ENCODE measurements at places on chromosomes 4 and X.

DNA sequence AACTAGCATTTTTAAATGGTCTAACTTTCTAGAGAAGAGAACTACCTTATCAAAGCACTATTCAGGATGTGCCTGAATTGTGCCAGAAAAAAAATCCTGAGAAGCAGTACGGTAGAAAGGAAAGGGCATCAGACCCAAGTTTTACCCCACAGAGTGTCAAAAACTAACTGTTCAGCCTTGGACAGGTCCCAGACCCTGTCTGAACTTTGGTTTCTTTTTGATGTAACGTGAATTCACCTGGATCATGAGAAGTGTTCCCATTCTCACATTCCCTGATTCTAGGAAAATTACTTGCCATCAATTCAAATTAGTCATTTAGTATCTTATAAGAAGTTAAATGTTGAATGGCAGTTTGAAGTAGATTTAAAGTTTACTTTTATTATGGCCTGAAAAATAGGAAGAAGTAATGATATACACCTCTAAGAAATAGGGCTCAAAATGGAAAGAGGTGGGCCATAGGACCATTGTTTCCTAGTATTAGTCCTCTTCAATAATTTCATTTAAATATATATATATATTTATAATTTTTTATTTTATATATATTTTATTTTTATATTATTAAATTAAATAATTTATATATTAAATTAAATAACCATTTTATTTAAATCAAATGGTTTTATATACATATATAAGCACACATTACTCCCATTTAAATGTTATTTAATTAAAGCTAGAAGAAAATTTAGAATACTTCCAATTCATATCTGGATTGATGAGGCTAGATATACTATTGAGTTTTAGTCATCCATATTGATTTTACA, 181.9 kb upstream of the PPARGC1A start:
- no peak for DNase-seq

GRCh38 chr4:98720871-98721480, 62.6 kb upstream of the TSPAN5 start:
- DNase-seq: no peak

- DNase-seq: no peak
Measured at GRCh38 chr4:23857367-23857959, 32.4 kb downstream of the PPARGC1A start.

GRCh38 chr4:7960790-7961655, 21.4 kb upstream of the AFAP1 start:
- peak; percentile 77 for DNase-seq
